ENCODE measurements at places on chromosomes 4 and X.
A peak's percentile ranks its signal among the peaks of the same experiment; 100 is the strongest.

- DNase-seq, result no peak
These were observed 162.1 kb downstream of the SMIM20 start for GRCh38 chr4:26076000-26076587.

DNA sequence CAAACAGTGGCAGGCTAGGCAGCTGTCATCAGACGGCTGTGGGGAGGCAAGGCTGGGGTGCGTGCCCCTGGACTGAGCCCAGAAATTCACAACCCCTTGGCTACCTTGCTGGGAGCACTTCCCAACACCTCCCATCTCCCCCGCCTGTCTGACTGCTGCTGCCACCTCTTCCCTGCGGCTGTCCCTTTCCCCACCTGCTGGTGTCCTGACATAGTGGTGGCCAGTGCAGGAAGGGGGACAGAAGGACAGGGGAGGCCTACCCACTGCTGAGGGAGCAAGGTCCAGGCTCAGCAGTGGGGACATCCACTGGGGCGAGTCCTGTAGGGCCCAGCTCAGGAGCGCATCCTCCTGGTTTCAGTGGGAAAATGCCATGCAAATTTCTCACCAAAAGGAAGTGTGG lies 3.4 kb downstream of the ABCD1 start:
- DNase-seq, result no peak

DNA sequence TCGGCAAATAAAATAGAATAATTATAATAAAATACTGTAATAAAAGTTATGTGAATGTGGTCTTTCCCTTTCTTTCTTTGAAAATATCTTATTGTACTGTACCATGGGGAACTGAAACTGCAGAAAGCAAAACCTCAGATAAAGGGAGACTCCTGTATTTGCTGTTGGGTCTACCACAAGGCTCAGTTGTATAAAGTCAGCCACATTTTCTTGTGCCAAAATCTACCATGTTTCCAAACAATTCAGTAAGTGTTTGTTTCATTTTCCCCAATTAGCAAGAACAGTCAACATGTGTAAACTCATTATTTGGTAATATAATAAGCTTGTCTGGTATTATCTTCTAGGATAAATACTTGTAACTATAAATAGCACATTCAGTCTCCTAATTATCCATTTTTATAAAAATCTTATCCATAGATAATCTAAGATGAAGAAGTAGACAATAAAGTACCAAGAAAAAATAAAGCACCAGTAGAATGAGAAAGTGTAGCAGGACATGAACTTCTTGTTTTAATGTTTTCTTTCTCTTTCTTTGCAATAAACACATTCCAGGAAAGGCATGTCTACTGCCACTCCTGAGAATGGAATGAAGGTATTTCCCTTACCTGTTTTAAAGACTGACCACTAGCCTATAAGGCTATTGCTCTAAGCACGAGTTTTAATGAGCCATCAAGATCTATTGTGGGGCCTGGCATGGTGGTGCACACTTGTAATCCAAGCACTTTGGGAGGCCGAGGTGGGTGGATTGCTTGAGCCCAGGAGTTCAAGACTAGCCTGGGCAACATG lies 15.0 kb upstream of the OTUD4 start:
- DNase-seq, result no peak

DNA sequence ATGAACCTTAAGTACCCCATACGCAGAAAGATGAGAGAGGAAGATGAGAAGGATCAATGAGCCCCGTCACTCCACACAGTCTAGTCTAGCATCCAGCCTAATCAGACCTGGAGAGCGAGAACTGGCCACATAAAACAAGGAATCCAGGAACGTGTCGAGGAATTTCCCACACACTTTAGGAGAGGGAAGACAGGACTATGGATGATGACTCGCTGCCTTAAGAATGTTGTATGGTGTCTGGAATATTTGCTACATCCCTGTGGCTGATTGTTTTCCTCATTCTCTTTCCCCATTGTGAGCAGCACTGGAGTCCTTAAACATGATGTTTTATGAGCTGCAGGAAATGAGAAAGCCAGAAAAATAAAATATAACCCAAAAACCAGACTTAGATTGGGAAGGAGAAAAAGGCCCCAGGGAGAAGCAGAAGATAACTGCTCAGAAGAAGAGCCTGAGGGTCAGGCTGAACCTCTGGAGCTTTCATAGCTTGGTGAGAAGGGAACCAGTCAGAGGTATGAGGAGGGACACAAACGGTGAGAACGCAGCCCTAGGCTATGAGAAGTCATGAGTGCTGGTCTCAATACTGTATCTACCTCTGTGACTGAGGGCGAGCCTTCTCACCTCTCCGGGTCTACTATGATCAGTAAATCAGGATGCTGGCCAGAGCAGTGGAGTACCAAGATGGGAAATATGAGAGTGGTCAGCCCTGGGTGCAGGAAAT lies 139.5 kb upstream of the NOCT start:
- DNase-seq, result no peak

DNA sequence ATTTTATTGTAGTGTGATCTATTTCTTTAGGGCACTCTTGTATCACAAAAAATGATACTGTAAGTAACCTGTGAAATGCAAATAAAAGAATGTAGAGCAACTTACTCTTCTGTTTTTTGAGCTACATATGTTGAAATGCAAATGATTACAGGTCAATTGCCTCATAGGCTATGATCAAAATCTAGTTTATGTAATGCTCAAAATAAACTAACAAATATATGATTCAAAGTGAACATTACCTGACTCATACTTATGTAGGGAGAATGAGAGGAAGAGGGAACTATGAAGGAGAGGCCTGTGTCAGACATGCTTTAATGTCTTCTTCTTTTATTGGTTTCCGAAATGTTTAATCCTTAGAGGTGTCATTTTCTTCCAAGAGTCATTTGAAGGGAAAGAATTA lies 5.0 kb upstream of the RPS6KA3 start:
- no peak for DNase-seq

DNA sequence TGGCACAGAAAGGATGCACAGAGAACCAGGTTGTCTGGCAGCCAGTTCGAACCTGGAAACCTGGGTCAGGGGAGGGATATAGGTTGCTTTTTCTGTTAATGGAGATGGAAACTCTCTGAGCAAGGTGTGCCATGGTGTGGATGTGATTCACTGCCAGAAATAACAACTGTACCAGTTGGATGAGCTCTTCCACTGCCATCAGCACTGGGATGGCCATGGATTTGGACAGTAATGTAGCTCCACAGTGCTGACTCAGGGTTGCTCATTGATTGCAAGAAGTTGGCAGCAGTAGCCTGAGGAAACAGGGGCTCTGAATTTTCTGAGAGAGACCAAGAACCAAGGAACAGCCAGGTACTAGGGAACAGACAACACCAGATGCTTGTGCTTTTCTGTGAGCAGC lies 33.8 kb downstream of the PNMA5 start:
- no peak for DNase-seq

- no peak for DNase-seq
These were observed 59.8 kb downstream of the MRPL1 start for GRCh38 chr4:77922158-77923094.

- DNase-seq, result no peak
These were observed 319.3 kb downstream of the RAB28 start for GRCh38 chr4:13164783-13165331.

DNA sequence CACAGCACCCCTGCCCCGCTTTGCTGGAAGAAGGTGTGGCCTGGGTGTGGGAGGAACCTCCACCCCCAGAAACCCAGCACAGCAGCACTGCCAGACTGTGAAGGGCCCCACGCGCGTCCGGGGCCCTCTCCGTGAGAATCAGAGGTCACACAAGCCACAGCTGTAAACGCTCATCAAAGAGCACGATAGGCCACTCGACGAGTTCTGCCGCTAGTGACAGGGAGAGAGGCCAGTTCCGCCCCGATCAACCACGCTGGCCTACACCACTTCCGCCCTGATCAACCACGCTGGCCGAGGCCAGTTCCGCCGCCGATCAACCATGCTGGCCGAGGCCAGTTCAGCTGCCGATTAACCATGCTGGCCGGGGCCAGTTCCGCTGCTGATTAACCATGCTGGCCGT lies 25.9 kb upstream of the ADRA2C start:
- no peak for DNase-seq

DNA sequence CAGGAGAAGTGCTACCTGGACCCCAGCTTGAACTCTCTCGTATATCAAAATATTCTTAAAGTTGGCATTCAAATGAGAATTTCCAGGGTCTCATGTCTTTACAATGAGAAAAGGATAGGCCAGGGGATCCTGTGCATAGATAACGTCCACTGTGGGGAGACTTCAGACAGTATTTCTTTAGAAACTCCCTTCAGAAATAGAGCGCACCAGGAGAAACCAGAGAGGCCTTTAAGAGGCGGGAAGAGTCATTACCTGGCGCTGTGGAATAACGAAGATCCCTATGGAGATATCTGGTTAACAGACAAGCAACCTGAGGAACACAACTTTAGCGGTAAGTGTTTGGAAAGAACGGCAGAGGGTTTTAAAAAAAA lies 600 bp downstream of the RADX start:
- peak; percentile 24 for DNase-seq

GRCh38 chrX:85505801-85506200 lies 126.3 kb upstream of the POF1B start:
- DNase-seq, result no peak

DNA sequence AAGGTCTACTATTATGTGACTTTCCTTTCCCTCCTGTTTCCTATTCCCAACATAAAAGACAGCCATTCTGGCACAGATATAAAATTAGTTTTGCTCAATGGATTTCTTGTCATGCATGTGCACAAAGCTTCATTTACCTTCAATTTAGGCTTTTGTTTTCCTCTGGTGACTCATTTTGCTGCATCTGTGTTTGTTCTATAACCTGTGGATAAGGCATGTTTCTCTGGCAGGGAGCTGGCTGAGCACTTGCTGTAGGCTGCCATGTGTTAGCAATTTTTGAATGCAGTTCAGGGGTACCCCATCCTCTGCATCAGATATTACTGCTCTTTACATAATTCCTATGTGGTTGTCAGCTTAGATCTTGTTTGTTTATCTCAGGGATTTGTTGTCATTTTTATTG lies 202.8 kb upstream of the GRID2 start:
- DNase-seq, result no peak

GRCh38 chr4:105710012-105710600 lies 1.5 kb downstream of the GSTCD start:
- DNase-seq, result no peak

GRCh38 chr4:176856421-176856820 lies 63.7 kb upstream of the VEGFC start:
- DNase-seq, result no peak

- DNase-seq, result no peak
These were observed 34.0 kb upstream of the BRS3 start for GRCh38 chrX:136453771-136454170.

- no peak for DNase-seq
These were observed 8.0 kb downstream of the REELD1 start for GRCh38 chr4:146222313-146222712.

DNA sequence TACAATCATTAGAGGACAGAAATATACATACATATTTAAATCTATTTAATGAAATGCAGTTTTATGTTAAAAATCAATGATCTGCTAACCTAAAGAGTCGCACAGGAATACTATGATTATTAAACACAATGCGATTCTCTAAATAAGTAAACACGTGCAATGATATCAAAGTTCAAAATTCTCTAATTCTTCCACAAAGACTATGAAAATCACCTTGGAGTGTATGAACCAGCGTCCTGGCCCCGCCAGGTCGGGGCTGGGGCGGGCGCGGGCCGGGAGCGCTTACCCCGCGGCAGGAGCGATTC lies 608 bp upstream of the FAM200B start:
- DNase-seq, result no peak

- no peak for DNase-seq
These were observed 502.1 kb upstream of the IGFBP7 start for GRCh38 chr4:57612279-57612678.

DNA sequence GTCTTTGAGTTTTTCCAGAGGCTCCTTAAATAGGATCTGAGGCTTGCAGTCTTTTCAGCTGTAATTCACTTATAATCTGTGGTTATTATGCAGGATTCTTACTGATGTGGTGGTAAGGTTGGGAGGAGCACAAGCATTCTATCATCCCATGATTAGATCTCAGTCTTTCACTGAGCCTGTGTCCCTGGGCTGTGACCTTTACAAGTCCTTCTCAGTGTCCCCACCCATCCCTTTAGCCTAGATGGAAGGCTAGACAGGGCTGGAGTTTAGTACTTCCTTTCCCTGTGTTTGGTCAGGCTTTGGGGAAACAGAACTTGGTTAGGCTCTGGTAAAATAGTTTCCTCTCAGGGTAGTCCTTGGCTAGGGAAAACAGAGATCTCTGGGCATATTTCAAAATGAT lies 17.1 kb upstream of the NKAP start:
- no peak for DNase-seq

- no peak for DNase-seq
These were observed 215.6 kb upstream of the PPARGC1A start for GRCh38 chr4:24105327-24106038.

- DNase-seq, result no peak
These were observed 56.1 kb downstream of the TSPAN5 start for GRCh38 chr4:98602270-98602669.

GRCh38 chr4:150744570-150744969 lies 162.6 kb downstream of the MAB21L2 start:
- no peak for DNase-seq

- no peak for DNase-seq
These were observed 38.1 kb upstream of the CLDN24 start for GRCh38 chr4:183360161-183360919.

DNA sequence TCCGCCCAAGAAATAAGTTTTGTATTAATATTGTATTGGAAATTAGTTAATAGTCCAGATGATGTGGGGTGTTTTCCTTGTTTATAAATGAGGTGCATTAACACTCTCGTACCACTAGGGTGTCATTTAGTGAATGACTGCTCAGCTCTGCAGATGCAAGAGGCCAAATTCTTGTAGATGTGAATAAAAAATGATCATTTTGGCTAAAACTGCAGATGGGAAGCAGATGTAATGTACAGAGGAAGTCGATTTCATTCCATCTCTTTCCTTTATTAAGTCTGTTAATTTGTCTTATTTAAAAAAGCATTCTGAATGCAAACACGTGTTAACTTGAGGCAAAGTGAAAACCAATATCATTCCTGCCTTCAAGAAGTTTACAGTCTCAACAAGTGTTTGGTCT lies 108.1 kb downstream of the DHX15 start:
- no peak for DNase-seq

- DNase-seq, result no peak
These were observed 48.5 kb downstream of the MRPL1 start for GRCh38 chr4:77911091-77911490.

- no peak for DNase-seq
These were observed 59.7 kb upstream of the WDR44 start for GRCh38 chrX:118286066-118286762.

DNA sequence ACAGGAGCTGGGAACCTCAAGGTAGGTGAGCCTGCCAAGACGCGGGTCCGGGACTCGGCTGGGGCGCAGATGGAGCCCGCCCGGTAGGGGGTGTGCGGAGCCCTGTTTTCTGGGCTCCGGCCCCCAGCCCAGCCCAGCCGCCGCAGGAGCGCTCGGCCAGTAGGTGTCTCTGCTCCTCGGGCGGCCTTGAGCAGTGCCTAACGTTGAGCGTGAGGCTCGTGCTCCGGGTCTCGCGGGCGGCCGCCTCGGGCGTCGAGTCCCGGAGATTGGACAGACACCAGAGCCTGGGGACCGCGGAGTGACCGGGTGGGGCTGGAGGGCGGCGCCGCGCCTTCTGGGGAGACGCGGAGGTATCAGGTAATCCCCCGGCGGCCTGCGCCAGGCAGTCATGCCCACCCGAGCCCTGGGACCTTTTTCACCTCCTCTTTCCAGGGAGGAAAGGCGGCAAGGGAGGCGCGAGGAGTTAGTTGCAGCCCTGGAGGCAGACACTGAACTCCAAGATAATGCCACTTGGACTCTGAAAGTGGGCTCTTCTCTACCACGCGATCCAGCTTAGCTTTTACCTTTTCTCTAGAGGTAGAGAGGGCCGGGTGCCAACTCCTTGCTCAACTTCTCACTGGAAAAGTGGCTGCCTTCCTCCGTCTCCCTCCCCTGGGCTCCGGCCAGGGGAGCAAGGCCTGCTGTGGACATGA lies 14.5 kb upstream of the FGG start:
- no peak for DNase-seq

Measured in SHP77 treated with DMSO at 0.1 percent for 48 hours (cell line).